ENCODE measurements at places on chromosomes 1 and 21. TPM values are rescaled to one million over a fixed set of nuclear protein-coding genes. Genes with fewer than 3 reads are reported as not detected.

S100A16 gene
- total RNA-seq = not detected

PTPN14 gene
- total RNA-seq = 4.2 TPM

OR10Z1 gene
- total RNA-seq = not detected

RHD gene
- not detected for total RNA-seq

IL20 gene
- not detected for total RNA-seq

LPAR3 gene
- total RNA-seq = 1.0 TPM

ID3 gene
- 10.8 TPM for total RNA-seq

Measured in T-helper 1 cell treated with Interleukin-12 subunit alpha and Interleukin-12 subunit beta and Interleukin-4 antibody, amounts not matched to agents 30 ng/mL and 1 ng/mL, for 36 hours (primary cell).